ENCODE measurements at places on chromosomes 11 and 22.
A peak's percentile ranks its signal among the peaks of the same experiment; 100 is the strongest.

- peak; percentile 76 for DNase-seq
Measured at GRCh38 chr11:61828629-61829407, 718 bp downstream of the FADS2 start.

- no peak for DNase-seq
Measured at GRCh38 chr11:67280788-67281551, 8.1 kb upstream of the ANKRD13D start.

- peak; percentile 17 for DNase-seq
Measured at GRCh38 chr11:88105951-88106350, 69.3 kb downstream of the RAB38 start.

DNA sequence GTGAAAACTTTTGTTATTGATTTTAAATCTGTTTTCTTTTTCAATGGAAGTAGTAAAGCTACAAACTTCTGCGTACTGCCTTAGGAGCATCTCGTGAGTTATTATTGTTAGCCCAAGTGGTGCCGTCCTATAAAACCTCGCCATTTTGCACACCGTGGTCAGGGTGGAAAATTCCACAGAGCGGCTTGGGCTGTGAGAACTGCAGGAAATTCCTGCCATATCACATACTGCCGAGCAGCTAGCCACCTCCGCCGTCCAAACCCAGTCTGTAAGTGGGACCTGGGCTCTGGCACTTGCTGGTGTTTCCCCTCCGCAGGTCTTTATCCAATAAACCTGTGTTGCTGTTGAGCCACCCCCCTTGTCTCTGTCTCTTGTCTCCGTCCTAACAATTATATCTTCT is 88.0 kb upstream of the POU2AF2 start:
- DNase-seq: no peak

DNA sequence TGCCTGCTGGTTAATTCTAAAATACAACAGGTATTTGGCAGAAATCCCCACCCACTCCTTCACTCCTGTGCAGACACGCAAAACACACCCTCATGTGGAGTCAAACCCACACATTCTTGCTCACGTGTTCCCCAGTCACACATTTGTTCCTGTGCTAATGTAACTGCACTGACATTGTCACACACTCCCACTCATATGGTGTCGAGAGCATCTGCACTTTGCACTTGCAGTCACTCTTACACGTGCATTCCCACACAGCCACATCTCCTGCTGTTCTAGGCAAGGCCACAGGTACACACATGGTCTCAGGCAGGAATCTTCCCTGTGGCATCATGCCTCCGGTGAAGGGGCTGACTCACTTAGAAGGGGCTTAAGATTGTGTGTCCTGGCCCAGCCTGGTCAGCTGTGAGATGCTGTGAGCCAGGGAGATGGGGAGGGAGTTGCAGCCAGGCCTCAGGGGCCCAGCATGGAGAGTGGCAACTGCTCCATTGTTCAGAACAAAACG is 395.0 kb downstream of the TENM4 start:
- peak; percentile 62 for DNase-seq

DNA sequence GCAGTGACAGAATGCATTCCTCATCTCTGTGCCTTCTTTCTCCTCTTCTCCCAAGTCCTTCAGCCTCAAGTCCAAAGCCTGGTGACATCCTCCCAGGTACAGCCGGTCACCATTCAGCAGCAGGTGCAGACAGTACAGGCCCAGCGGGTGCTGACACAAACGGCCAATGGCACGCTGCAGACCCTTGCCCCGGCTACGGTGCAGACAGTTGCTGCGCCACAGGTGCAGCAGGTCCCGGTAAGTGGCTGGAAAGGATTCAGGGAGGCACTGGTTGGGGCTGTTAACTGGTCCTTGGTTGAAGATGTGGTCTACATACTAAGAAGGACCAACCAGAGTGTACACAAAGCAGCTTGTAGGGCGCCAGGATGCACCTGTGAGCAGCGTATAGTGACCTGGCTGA is 35.7 kb downstream of the SREBF2 start:
- DNase-seq: no peak

All from umbilical cord (tissue), 2 donors.